ENCODE measurements at places on chromosomes 4 and X. TPM values are rescaled to one million over a fixed set of nuclear protein-coding genes. Genes with fewer than 3 reads are reported as not detected.

Gene MAML3
- 1.0 TPM for total RNA-seq

- DNase-seq = no peak
Observed at GRCh38 chrX:154310616-154311536, 15.3 kb downstream of the TKTL1 start.

DNA sequence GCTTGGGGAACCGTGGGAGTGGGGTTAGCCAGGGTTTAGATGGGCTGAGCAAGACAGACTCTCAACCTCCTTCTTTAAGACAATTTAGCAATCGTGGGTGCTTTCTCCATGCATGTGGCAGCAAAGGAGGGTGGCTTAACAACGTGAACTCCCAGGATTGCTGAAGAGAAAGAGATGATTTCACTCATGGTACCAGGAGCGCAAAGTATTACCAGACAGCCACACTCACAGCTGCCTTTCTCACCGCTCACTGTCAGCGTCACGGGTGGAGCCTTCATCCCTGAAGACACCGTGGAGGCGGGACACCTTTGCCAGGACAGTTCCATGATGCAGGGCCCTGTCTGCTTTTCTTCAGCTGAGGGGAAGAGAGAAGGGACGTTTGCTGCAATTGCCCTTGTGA, 212.5 kb upstream of the PSAPL1 start:
- DNase-seq = no peak

DNA sequence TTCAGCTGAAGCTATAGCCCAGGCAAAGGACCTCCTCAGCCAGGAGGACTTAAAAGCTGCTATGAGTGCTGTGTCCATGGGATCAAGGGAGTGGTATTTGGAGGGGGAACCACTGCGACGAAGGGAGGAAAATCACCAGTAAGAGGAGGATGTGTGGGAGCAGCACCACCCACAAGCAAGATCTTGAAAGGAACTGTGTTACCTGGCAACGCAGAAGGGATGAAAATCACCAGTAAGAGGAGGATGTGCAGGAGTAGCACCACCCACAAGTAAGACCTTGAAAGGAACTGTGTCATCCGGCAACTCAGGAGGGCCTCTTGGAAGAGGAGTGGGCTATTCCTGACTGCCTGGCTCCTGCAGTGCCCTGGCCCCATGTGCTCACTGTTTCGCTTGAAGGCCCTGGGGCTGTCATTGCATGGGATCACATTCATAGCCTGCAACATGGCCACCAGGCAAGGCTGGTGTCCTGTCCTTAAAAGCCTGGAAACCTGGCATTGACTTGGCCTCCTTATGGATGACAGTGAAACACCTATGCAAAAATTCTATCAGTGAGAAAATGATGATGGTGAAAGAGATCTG, 48.3 kb downstream of the TRMT44 start:
- no peak for DNase-seq

GRCh38 chrX:131308980-131309379, 19.9 kb upstream of the IGSF1 start:
- DNase-seq = no peak

- DNase-seq = no peak
Observed at GRCh38 chr4:40769266-40769665, 19.5 kb downstream of the NSUN7 start.

Gene TMPRSS11F
- total RNA-seq = not detected
